ENCODE measurements at places on chromosomes 11 and 22. TPM values are rescaled to one million over a fixed set of nuclear protein-coding genes. Genes with fewer than 3 reads are reported as not detected.

- no peak for DNase-seq
Observed at GRCh38 chr11:133425245-133425644, 107.1 kb downstream of the OPCML start.

GRCh38 chr11:104484804-104485554, 321.0 kb upstream of the PDGFD start:
- no peak for DNase-seq

DNA sequence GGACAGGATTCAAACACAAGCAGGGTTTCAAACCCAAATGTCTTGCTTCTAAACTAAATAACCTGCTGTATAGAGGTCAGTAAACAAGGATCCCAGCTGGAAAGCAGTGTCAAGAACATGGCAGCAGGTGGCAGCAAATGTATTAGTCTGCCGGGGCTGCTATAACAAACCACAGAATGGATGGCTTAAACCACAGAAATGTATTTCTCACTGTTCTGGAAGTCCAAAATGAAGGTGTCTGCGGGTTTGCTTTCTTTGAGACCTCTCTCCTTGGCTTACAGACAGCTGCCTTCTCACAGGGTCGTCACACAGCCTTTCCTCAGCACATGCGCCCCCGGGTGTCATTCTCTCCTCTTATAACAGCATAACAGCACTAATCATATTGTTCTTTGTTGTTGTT, 65.1 kb upstream of the LRRC55 start:
- no peak for DNase-seq

DNA sequence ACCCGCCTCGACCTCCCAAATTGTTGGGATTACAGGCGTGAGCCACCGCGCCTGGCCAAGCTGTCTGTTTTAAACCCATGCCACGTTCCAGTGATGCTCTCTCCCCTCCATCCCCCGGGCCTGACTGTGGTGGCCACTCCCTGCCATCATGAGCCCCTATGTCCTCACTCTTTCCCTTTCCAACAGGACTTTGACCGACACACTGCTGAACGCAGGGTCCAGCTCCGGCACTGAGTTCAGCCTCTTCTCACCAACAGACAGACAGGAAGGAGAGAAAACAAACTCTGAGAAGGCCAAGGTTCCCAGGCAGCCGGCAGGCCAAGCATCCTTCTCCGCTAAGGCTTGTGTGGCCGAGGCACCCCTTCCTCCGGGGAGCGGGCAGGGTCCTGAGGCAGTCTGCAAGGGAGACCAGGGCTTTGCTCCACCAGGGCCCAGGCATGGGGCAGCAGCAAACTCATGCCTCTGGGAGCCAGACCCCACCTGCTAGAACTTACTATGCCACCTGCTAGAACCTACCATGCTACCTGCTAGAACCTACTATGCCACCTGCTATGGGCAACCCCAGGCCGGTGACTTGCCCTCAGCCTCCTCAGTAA, 152.7 kb downstream of the CRYBB2 start:
- no peak for DNase-seq

DNA sequence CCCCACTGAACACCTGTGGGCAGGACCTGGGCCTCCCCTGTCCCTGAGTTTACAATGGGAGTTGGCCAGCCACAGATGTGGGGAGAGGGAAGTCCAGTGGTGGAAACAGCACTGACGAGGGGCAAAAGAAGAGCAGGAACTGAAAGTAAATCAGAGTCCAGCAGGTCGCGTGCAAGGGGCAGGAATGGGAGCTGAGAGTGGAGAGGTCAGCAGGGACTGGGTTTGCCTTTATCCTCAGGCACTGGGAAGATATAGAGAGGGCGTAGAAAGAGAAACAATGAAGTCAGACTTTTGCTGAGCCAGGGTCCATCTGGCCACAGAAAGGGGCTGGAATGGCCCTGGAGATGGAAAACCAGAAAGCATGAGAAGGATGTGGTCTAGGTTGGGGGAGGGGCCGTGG, 8.5 kb downstream of the P2RY6 start:
- no peak for DNase-seq

DNA sequence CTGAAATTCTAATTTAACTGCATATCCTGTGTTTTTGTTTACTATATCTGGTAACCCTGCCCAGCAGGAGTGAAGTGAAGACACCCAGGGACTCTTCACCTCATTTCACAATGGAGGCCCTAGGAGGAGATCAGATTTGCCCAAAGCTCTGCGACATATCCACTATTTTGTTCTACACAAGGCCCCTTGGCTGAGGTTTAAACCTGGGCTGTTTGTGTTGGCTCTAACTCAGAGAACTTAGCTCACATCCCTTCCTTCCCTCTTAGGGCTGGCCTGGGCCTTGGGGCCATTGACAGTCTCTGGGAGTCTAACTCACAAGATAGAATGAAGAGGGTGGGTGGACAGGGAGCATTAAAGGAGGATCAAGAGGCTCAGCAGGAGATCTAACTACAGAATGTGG, 8.2 kb upstream of the PLA2G3 start:
- no peak for DNase-seq

GRCh38 chr22:46008836-46009596, 32.1 kb upstream of the WNT7B start:
- DNase-seq = no peak

DNA sequence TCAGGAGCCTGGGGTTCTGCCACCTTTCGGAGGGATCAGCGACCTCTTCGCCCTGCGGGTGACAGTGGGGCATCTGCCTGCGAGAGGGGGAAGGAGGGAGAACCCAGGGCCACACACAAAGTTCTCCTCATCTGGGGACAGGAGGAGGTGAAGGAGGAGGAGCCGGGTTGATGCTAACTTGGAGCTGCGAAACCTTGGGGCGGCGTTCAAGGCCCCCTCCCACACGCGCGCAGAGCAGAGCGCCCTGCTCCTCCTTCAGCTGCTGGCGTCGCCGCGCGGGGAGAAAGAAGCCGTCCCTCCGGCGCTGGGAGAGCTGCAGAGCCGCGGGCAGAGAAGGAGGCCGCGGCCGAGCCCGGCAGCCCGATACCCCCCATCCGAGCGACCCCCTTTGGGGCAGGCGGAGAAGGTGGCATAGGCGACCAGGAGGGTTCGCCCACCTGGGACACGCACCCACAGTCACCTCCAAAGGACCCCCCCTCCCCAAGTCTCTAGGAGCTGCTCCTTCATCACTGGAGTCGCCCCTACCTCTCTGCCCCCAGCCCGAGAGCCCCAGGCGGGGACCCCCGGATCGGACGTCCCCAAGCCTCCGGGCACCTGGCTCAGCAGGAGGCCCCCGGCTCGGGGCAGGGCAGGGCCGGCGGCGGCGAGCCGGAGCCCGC, at the start of gene RASD2:
Gene RASD2, plus strand, starts transcription at position 237 of the 659 bp plus-strand sequence. CDS start 5,979 bp downstream, outside the sequence.
- DNase-seq = no peak

- DNase-seq = no peak
Observed at GRCh38 chr11:107991868-107992414, 16.8 kb upstream of the CUL5 start.

DNA sequence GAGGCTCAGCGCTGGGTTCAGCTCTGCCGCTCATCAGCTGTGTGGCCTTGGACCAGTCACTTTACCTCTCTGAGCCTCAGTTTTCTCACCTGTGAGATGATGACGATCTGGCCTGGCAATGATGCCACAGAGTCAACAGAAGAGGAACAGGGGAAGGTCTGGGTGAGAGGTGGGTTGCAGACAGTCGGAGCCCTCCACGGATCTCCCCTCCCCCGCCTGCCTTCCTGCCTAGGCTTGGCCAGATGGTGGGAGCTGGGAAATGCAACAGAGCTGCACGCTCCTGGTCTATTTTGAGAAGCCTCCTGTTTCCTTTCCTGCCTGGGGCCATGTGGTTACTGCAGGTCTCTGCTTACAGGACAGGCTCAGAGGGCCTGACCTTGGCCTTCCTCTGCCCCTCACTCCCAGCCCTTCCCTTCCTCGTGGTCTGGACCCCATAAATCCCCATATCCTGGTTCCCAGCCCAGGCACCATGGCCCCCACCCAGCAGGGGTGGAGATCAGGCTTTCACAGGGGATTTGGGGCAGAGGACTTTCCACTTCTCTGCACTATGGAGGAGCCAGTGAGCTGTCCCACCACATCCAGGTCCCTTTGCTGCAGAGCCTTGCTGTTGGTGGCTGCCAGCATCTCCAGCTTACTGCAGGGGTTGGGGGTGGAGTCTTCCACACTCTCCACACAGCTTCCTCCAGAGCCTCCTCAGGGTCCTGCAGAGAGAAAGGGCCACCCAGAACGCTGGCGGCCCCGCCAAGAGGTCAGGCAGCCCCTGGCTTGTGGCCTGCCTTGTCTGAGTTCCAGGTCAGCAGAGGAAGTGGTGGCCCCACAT, 46.9 kb downstream of the C11orf96 start:
- DNase-seq = no peak

GRCh38 chr22:24473284-24473683, 21.8 kb upstream of the UPB1 start:
- no peak for DNase-seq

- DNase-seq = no peak
Observed at GRCh38 chr11:115743719-115744118, 239.5 kb upstream of the CADM1 start.

DNA sequence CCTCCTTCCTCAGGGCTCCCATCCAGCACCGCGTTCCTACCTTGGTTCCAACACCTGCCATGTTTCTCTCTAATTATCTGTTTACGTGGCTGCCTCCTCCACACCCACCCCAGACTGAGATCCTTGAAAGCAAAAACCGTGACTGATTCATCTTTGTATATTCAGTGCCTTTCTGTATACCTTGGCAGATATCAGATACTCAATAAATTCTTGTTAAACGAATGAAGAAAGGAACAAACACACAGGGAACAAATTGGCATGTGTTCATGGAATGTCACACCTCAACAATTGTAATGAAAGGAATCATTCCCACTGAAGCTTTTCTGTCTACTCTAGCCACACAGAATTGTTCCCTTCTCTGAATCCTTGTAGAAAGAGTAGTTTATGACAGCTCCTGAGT, 20.4 kb upstream of the LRRC55 start:
- no peak for DNase-seq

DNA sequence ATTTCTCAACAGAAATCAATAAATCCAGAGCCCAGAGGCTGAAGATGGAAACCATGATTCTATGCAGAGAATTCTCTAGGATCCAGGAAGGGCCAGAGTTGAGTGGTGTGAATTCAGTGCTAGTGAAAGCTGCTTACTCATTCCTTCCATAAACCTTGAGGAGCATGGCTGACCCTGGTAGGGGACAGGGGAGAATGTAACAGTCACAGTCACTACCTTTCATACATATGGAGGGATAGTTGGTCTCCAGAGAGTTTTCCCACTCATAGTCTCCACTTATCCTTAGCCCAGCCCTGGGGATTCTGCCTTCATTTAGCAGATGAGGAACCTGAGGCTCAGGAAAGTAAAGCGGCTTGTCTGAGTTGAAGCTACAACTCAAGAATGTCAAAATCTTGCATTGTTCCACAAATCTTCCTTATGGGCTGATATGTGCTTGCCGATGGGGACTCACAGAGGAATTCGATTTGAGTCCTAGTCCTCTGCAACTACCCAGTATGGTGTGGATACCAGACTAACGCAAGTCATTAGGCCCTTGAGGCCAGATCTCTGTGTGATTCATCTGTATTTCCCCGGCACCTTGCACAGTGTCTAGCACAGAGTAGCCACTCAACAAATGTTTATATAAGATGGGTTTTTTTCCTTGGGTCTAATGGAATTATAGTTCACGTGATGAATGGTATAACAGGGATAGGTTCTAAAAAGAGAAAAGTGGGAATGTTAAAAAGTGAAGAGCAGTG, 3.7 kb upstream of the ANAPC15 start:
- DNase-seq = no peak

DNA sequence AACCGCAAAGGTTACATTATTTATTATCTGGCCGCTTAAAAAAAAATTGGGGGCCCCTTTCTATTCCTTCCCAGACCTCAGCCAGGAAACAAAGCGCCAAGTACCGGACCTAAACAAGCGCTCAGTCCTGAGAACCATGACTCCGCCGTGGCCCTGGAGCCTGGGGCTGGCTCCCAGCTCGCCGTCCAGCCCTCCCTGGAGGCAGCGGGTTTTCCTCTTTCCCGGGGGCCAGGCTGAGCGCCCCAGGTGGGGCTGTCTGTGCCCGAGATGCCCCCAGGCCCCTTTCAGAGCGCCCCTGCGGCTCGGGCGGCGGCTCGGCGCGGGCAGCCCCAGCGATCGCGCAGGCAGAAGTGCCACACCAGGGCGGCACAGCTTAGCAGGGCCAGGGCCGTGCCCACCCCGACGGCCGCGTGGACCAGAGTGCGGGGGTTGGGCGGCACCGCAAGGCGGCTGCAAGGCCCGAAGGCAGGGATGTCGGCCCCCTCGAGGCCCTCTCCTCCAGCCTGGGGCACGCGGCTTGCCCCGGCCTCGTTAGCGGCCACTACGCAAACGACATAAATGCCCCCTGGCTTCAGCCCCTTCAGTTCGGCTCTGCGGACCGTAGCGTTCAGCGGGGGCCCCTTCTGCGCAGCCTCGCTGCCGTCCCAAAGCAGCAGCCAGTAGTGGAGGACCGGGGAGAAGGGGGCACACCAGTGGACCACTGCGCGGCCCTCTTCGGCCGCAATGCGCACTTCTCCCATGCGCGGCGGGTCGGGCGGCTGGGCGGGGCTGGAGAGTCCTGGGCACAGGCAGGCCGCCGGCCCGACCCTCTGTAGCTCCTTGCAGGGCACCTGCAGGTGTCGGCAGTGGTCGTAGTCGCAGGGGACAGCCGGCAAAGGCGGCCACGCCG, 1.6 kb downstream of the LRRN4CL start:
- DNase-seq = no peak

GRCh38 chr11:108733479-108734116, 68.7 kb downstream of the DDX10 start:
- no peak for DNase-seq

GRCh38 chr11:100805506-100806199, 118.6 kb downstream of the ARHGAP42 start:
- DNase-seq = no peak

DNA sequence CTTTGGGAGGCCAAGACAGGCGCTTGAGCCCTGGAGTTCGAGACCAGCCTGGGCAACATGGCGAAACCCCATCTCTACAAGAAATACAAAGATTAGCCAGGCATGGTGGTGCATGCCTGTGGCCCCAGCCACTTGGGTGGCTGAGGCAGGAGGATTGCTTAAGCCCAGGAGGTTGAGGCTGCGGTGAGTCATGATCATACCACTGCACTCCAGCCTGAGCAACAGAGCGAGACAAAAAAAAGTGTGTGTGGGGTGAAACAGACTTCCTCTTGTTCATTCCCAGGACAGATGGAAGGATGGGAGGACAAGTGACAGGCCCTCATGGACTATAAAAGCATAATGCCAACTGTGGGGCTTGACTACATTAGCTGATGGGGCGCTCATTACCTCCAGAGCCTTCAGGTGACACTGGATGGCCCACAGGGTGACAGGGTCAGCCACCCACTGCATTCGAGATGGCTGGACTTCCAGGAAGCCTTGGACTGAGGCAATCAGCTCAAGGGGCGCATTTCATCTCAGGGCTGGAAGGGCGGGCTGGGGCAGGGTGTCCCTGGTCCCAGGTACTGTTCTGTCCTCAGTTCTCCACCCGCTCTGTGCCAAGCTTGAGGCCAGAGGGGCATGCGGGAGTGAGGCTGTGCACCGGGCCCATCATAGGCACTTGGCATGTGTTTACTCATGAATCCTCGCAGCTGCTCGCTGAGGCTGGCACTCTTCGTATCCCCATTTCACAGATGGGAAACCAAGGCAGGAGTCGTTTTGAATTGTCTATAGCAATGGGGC, 12.5 kb downstream of the NPTXR start:
- DNase-seq = no peak

Gene OR52A1
- not detected for total RNA-seq

Gene MS4A6E
- 3.4 TPM for total RNA-seq

Gene OR8G5
- total RNA-seq = not detected

Gene ZC3H12C
- total RNA-seq = 16.7 TPM

Gene TEX54
- not detected for total RNA-seq

Gene ZNF280A
- not detected for total RNA-seq

Measured in vagina (tissue), 2 donors.